Activated CD4-positive, alpha-beta T cell treated with anti-CD3 and anti-CD28 coated beads, Interleukin-2, amount 50 U/mL, for 16 hours (primary cell): ENCODE measurements at places on chromosomes 5 and 9.

- no peak for DNase-seq
These were observed 129.6 kb downstream of the PIK3R1 start for GRCh38 chr5:68345171-68345570.

DNA sequence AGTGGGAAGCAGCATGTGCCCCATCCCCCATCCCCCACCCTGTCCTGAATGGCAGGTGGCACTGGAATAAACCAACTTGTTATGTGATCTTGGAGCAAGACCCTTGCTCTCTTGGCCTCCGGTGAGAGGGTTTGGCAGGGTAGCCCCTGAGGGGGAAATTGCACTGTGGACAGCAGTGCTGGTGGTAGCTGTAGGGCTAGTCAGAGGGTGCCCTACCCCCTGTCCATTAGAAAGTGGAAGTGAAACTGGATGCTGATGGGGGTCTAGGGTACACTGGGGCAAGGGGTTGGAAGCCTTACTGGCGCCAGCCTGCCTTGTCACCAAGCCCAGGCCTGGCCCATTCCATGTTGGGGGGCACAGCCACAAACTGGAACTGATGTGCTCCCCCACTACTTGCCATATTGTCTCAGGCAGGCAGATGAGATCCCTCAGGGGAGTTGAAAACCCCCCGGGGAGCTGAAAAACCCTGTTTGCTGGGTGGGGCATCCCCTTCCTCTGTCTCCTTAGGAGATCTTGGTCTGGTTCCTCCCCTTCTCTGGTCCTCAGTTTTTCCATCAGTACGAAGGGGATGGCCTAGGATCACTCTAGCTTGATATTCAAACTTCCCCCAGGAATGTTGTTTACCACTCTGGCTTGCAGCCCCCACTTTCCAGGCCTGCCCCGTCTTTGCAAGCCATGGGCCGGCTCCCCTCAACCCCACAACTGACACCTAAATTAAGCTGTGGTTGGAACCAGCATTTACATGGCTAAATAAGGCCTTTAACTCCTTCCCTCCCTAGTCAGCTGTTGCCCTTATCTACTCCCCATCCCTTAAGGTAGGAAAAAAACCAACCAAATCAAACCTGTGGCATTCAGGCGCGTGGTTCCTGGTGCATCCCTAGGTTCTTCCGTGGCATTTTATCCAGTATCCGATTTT is 14.4 kb upstream of the SYNPO start:
- no peak for DNase-seq

DNA sequence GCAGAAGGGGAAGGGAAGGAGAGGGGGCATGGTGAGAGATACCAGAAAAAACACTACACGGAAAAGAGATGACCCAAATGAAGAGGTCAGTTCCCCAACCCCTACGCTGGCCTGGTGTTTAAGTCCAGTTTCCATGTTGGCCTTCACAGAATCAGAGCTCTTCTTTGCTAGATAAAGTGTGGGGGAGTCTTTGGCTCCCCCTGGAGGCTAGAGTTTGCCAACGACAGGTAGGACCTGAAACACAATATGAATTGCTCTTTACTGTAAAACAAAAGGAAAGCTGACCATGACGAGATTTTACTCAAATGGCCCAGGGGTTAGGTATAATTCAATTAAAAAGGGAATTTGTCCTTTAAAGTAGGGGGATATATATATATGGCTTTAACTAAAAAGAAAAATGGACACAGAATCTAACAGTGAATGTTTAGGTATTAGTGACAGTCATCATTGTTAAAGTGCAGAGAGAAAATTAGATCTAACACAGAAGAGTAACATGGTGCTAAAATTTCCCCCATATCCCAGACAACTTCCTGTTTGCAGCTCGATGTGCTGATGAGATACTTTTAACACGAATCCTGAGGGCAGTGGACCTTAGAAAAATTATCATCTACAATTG is 92.0 kb downstream of the SV2C start:
- peak; percentile 68 for DNase-seq

GRCh38 chr9:104104360-104104759 is 10.3 kb downstream of the SMC2 start:
- no peak for DNase-seq

DNA sequence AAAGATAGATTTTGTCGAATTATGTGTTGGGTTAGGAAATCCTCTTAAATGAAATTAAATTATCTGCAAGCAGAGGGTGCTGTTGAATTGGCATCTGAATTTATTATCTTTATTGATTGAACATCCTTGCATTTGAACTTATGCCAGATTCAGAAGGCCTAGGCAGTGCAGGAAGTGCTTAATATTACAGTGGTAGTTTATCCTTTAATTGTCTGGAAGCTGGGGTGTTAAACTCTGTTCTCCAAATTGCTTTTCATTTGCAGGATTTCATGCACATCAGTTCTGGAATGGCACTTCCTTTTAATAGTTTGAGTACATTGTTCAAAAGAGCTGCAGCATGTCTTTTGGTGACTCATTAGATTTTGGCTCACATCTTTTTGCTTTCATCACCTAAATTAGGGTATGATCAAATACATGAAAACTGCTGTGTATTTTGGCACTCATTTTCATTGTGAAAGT is 186.3 kb downstream of the KDM4C start:
- DNase-seq = no peak

- no peak for DNase-seq
These were observed 48.7 kb upstream of the CEMIP2 start for GRCh38 chr9:71816916-71817451.

DNA sequence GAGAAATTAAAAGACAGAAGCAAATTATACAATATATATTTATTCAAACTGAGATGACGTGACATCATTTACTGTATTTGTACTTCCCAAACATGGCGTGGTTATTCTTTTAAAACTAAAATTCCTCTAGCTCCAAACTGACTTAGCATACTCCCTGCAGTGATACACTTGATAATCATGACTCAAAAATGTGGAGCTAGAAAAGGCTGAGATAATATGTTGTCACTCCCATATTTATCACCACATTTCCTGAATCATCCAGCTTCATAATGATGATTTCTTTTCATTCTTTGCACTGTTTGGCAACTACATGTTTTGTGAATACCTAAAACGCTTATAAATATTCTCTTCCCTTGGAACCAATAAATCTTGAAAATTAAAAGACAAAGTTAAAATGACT is 341.0 kb downstream of the EBF1 start:
- no peak for DNase-seq

DNA sequence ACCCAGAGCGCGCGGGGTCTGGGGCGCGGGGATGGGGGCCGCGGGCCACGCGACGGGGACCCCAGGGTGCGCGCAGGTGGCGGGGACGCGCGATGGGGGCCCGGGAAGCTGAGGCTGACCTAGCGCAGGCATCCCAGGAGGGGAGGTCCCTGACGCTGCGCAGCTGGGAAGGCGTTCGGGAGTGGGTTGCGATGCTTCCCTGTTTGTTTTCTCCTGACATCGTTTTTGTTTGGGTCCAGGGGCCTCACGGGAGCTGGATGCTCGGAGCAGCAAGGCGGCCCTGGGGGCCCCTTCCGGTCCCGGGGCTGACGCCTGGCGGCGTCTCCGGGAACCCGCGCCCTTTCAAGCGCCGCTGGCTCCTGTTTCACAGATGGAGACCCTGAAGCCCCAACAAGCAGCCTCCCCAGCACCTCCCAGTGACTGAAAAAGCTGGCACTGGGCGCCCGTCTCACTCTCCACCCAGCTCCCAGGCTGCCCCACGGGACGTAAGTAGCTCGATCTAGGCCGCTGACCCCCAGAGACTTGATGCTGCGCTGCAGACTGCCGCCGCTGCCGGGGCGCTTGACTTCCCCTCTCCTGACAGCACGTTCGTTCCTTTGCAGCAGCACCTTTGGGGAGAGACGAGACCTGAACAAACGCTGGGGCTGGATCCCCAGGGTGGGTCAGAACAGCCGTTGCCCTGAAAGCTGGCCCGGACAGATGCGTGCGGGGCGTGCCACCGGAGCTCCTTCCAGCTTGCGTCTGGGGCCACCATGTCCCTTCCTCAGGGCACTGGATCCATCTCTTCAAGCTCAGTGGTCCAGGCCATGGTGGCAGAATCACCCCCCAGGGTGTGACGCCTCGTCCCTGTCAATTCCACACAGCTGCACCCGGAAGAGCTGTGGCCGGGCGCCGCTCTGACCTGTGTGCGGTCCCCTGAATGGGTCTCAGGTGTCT is 593 bp downstream of the BRD3OS start:
- peak; percentile 37 for DNase-seq

GRCh38 chr5:160167624-160168165 is 48.4 kb upstream of the PWWP2A start:
- DNase-seq = no peak

- no peak for DNase-seq
These were observed 441.6 kb upstream of the BRINP1 start for GRCh38 chr9:119810645-119811429.

DNA sequence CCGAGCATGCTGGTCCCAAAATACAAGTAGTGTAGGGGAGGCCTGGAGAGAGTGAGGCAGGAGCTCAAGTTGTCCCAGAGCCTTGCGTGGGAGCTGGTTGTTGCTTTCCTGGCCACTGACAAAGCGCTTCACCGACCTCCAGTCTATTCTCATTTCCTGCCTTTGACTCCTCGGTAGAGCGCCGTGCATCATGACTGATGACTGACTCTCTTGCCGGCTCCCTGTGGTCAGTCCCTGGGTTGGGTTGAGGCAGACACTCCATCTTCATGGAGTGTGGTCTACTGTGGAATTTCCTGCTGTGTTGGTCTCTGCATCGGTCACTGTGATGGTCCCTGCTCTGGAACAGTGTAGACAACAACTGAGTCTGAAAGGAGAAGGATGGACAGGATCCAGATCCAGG is 175.1 kb upstream of the S1PR3 start:
- no peak for DNase-seq

DNA sequence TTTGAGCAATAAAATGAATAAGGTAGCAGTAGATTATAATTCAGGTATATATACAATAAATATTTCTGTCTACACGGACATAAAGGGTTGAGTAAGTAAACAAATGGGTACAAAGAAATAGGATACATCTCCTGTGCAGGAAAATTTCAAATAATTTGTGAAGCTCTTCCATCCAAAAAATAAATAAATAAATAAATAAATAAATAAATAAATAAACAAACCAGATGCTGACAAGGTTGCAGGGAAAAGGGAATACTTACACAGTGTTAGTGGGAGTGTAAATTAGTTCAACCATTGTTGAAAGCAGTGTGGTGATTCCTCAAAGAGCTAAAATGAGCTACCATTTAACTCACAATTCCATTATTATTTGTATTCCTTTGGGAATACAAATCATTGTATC is 227.3 kb upstream of the CDH18 start:
- DNase-seq = no peak

- no peak for DNase-seq
These were observed 78.9 kb downstream of the SMARCA2 start for GRCh38 chr9:2093920-2094597.

DNA sequence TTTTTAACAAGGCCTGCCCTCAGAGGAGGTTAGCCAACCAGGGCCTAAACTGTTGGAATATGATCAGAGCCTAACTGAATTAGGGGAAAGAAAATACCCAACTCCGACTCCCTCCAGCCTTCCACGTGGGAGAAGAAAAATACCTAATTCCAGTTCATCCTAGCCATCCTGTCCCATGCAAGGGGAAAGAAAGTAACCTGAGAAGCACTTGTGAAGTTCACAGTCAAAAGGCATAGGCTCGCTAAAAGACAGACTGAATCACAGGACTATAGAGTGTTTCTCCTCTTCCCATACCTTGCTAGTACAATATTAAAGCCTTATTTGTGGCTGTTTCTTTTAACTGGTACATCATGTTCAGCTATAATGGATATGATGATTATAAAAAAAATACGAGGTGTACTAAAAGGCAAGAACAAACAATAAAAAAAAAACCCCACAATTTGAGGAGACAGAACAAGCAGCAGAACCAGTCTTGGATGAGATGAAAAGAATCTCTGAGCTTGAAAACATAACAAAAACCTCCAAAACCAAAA is 18.0 kb upstream of the ATP10B start:
- no peak for DNase-seq

DNA sequence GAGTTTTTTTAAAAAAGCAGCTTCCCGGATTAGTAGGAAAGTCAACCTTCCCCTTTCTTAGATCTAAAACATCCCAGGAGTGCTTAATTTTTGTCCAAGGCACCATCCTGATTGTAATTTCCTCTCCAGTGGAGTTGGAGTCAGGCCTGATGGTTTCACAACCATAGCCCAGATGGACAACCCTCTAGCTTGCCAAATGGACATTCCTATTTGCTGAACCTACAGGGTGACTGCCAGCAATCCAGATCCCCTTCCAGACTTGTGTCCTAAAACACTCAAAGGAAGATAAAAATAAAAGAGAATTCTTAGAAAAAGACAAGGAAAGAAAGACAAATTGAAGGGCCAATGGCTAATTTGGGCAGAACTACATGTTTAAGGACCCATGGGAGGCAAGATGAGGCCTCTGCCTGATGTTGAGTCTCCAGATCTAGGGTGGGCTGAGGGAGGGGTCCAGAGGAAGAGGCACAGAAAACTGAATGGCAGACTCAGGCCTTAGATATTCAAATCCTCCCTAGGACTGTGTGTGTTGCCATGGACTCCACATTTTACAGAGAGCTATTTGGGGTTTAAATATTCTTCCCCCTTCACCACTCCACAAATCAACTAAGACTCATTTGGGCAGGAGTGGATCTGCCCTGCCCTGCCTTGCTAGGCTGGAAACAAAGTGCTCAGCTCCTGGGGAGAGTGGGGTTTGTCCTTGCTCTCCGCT is 38.5 kb upstream of the SLC44A1 start:
- DNase-seq = no peak

DNA sequence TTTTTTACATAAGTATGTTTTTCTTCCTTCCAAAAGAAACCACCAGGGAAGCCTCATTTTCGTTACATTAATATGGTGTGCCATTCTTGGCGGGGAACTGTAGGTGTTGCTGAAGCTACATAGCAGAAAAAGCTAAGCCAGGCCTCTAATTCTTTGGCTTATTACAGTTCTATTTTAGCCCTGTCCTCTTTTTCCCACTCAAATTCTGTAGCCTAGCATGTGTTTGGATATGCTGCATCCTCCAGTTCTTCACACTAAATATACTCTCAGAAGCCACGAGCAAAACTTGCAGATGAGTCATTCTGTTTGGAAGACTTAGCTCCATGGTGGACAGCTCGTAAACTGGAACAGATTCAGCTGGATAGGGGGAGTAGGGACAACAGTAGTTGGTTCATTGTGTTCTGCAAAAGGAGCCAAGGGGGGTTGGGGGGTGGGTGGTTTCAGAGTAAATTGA is 369.4 kb downstream of the TMEM161B start:
- DNase-seq = no peak

- DNase-seq = no peak
These were observed 147.6 kb upstream of the PITX1 start for GRCh38 chr5:135181653-135182052.

DNA sequence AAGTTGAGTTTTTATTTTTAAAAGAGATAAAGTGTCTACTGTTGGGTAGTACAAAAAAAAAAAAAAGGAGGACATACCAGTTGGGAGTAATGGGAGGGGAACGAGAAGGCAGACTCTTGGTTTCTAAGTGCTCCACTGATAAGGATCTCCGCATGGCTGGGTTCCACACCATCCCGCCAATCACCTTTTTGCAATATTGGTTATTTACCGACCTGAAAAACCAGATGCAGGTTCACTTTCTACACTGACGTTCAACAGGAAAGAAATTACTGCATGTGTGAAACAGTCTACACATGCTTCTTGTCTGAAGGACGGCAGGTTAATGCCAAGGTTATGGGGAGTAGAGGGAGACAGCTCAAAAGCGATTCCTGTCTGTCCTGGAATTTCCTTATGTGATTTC is 75.5 kb downstream of the PTPN3 start:
- DNase-seq = no peak
